ENCODE measurements at places on chromosomes 1 and 21.

GRCh38 chr1:201060586-201060985 lies 37.1 kb upstream of the KIF21B start:
- no peak for DNase-seq

DNA sequence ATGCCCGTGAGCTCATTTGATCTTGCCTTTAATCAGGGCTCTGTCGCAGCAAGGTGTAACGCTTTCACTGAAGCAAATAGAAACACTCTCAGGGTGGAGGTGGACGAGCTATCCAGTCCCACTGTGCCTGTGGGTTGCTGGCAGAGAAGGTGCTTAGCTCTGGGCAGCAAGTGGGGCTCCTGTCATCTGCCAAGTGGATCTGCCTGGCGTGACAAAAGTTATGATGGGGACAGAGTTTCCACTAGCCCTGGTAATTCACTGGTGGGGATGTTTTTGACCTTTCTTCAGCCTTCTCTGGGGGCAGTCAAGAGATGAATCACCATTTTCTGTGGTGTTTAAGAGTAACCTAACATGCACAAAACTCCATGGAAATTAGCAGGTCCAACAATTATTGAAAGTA lies 71.3 kb upstream of the EDEM3 start:
- DNase-seq, result no peak

DNA sequence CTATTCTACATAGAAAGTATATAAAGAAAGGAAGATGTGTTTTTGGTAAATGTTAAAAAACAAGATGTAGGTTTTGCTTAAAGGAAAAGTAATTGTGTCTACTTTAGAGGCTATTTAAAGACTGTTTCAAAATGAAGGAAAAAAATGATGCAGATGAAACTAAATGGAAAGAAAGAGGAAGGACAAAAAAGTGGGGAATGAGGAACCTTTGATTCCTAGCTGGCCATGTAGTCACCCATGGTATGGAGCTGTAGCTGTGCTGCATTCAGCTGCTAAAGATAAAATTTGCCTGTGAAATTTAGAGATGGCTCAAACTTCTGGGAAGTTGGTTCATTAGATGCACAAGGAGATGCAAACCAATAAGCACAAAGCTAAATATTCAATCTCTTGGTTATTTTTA lies 86.8 kb upstream of the SERBP1 start:
- DNase-seq, result no peak

GRCh38 chr21:29649406-29649814 lies 290.4 kb downstream of the GRIK1 start:
- DNase-seq, result no peak

GRCh38 chr1:190119683-190120082 lies 358.0 kb downstream of the BRINP3 start:
- no peak for DNase-seq

GRCh38 chr1:12810691-12811408 lies 19.7 kb downstream of the PRAMEF1 start:
- DNase-seq, result no peak

DNA sequence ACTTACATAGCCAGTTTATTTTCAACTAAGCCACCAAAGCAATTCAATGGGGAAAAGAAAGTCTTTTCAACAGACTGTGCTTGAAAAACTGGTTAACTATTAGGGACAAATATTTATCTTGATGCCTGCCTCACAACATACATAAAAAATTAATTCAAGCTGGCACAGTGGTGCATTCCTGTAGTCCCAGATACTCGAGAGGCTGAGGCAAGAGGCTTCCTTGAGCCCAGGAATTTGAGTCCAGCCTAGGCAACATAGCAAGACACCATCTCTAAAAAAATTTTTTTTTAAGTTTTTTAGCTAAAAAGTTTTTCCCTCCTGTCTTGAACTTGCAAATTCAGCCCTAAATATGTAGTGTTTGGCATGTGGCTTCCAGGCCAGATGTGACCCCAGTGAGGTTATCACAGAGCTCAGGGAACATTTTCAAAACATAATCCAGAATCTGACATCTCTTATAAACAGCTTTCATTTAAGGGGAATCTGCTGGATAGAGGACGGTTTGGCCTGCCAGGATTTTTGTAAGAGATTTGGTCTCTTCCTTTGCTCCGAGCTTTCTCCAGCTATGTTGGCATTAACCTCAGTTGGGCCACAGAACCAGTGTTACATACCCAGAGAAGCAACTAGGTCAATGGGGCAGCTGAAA lies 46.4 kb downstream of the COL6A1 start:
- DNase-seq, result no peak

DNA sequence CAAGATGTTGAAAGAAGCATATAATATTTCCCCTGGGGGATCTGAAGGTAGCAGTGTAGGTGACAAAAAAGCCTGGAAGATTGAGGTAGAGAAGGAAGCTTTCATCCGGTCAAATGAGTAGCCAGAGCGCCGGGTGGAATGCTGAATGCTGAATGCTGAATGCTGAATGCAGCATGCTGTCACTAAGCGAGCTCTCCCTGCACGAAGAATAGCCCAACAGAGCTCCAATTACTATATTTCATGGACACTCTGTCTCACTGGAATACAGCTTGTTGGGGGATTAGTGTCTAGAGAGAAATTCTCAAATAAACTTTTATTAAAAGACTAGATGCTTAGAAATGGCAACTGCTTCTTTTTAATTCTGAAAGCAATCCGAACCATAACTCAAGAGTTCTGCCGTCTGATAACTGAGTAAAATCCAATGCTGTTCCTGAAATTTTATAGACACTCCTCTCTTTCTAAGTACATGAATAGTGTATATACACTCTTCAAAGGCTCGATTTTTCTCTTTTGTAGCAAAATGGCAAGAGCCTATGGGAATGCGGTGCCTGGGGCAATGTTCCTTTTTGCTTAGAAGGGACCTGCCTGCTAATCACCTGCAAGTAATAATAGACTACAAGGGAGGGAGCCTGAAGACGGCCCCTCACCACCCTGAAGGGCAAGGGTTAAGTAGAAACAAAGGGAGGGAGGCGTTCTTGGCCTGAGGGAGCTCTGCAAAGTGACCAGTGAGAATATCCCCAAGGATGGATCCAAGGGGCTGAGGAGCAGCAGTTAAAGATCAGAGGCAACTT lies 203.7 kb upstream of the ESRRG start:
- no peak for DNase-seq

DNA sequence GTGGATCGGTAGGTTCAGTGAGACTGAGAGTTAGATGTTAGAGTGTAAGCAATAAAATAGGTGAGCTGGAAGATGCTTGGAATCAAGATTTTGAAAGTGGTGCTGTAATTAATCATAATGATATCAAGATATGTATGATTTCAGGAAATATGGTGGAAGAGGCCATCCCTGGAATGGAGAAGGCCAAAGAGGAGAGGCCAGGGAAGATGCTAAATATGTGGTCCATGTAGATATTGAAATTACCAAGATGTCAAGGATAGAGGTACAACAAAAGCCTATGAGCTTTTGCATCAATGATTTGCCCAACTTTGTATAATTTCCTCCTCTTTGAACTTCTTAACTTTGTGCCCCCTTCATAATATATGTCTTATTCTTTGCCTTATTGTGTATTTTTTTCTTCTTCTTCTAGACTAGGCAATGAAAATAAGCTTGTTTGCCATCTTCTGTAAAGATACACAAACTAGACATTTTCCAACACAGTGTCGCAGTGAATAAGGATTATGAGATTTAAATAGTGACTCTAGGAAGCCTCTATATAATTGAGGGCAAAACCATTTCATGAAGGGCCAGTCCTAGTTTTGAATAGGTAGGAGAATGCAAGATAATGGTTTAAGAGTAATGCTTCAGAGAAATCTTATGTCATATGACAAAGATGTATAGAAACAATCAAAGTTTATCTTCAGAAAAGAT lies 8.9 kb downstream of the PTGS2 start:
- no peak for DNase-seq

- DNase-seq, result peak; percentile 33
Observed at GRCh38 chr1:109499661-109500536, 6.0 kb downstream of the CYB561D1 start.

- no peak for DNase-seq
Observed at GRCh38 chr1:67759692-67760029, 73.6 kb downstream of the GNG12 start.

GRCh38 chr1:110123224-110123623 lies 11.0 kb downstream of the UBL4B start:
- DNase-seq, result no peak

DNA sequence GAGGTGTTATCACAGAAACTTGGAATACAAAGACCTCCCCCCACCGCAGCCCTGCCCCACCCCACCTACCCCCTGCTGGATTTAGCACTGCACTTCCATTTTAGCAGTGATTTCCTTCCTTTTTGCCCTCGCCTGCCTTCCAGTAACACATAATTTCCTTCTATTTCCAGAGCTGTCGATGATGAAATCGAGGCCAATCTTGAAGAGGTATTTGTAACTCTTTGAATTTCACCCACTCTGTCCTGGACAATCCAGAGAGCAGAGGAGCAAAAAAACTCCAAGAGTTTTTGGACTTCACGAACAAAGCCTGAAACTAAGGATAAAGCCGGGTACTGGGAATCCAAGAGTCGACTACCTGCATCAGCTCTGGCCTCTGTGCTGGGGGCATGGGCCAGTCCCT lies 49.1 kb downstream of the CAPN2 start:
- no peak for DNase-seq

DNA sequence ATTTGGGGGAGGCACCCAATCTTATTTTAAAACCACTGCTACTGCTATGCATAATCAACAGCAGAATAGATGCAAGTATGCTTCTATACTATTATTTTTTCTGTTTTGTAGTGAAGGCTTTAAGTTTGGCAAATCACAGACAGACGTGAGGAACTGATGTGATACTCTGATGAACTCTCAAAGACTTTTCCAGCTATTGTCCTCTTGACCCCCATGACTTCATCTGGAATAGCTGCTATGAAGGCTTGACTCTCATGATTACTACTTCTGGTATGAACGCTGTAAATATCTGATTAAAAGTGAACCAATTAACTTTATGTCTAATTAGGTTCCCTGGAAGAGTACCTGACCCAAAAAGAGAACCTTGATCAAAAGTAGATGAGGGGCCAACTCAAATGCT lies 49.1 kb downstream of the EYA3 start:
- DNase-seq, result no peak

DNA sequence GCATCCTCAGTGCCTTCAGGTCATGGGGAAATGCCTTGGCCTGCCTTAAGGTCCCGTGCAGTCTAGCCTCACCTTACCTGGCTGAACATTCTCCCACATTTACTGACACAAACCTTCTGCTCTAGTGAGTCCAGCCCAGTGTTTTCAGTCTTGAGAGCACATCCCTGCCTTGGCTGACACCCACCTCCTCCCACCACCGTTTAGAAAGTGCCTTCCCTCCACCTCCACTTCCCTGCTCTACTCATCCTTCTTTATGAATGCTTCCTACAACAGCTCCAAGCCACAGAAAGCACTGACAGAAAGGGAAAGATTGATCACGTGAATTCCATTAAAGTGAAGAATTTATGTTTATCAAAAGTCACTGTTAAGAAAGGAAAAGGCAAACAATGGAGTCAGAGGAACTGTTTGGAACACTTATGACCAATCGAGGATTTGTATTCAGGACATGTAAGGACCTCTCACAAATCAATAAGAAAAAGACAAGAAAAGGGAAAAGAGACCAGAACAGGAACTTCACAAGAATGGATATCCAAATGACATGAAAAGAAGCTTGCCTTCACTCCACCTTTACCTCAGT lies 59.8 kb downstream of the DDR2 start:
- no peak for DNase-seq

GRCh38 chr1:67732750-67733151 lies 47.8 kb downstream of the GADD45A start:
- DNase-seq, result no peak

GRCh38 chr21:15408089-15408488 lies 321.7 kb upstream of the USP25 start:
- no peak for DNase-seq

GRCh38 chr1:164141797-164142196 lies 417.2 kb upstream of the PBX1 start:
- DNase-seq, result no peak

DNA sequence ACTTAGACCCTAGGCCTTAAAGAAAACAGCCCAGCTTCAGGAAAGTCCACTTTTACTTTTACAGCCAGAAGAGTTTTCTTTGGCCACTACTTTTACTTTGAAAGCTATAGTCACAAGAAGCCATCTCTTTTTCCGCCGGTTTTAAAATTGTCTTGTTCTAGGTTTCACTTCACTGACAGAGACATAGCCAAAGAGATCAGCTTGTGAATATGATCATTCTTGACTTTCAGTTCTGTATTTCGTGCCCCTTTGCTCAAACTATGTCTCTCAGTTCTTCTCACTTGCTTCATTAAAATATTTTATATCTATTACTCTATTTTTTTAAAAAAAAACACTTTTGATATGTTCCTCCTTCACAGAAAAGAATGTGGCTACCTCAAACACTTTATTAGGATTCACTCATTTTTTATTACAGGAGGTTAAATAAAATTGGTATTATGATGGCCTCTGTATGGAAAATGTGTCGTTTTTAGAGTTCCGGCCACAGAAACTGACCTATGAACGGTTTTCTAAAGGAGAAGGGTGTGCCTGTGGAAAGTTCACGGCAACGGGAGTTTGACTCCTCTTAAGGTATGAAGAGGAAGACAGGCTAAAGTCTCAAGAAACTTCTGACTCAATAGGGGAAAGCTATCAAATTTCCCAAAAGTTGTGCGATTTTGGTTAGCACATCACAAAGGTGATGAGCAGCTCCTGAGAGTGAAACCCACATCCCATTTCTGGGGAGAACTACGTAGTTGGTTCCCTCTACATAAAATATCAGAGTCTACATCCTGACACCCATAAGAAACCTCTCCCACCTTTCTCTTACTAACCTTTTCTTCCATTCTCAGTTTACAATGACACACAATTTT lies 1.2 kb downstream of the MCOLN2 start:
- DNase-seq, result no peak

GRCh38 chr1:4571263-4571662 lies 83.1 kb upstream of the AJAP1 start:
- no peak for DNase-seq

DNA sequence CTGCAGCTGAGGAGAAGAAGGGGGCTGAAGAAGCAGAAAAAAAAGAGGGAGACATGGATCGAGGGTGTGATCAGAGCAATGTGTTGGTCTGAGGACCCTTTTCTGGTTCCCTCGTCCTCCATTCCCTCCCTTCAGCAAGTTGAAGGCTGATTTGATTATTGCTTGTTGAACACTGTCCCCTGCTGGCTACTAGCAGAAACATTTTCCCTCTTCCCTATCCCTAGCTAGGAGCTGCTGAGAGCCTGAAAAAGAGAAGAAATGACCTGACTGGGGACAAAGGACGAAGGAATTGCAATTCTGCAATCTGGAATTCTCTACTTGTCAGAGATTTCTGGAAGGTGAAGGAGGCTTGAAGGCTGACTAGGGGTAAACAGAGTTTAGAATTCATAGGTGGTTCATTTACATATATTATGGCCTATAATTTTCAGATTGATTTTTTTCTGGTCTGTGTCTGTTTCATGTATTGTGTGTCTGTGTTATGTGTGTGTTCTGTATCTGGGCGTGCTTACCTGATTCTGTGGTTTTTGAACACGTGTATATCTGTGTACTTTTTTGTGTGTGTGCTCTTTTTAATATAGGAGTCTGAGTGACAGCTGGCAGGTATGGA lies 9.8 kb downstream of the NHLH1 start:
- no peak for DNase-seq

- DNase-seq, result no peak
Observed at GRCh38 chr1:180933141-180933540, 20.4 kb downstream of the KIAA1614 start.

Measured in stimulated activated CD8-positive, alpha-beta memory T cell treated with anti-CD3 and anti-CD28 coated beads, Interleukin-7, amount 100 ng/mL, for 4 hours (primary cell).